ENCODE measurements at places on chromosomes 7 and 10.
A peak's percentile ranks its signal among the peaks of the same experiment; 100 is the strongest.

- no peak for DNase-seq
Observed at GRCh38 chr7:95470452-95470851, 15.3 kb upstream of the ASB4 start.

DNA sequence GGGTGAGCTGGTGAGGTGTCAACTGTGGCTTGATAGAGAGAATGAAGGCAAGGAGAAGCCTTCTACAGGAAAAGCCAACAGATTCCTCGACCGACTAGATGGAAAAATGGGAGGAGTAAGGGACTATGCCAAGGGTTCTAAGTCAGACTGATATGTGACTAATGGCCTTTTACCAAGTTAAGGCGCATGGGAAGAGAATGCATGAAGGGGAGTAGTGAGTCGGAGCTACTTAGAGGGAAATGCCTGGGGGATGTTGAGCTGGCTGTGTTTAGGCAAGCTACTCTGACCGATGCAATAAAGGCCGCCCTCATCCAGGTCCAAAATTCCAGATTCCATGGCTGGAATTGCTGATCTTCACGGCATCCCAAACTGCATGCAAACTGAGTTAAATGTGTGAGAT is 48.2 kb downstream of the APBB1IP start:
- DNase-seq = no peak

GRCh38 chr10:25080880-25081581 is 64.6 kb downstream of the THNSL1 start:
- peak; percentile 13 for DNase-seq

DNA sequence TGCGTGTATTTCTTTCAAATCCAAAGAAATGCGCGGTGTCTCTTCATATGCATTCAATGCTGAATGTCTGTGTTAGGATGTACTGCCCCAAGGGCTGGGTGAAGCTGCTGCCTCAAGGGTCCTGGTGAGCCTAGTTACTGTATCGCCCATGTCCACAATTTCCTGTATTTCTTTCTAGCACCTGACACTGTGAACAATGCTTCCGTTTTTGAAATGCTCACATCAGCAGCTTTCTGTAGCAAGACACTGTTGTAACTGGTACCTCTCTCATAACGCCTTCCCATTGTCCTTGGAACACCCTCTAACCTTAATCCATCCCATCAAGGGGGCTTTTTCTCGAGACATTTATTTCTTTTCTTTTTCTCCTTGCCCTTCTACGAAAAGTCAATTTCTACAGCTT is 25.1 kb downstream of the NRP1 start:
- no peak for DNase-seq

GRCh38 chr10:132654708-132655661 is 117.4 kb downstream of the INPP5A start:
- DNase-seq = peak; percentile 18

DNA sequence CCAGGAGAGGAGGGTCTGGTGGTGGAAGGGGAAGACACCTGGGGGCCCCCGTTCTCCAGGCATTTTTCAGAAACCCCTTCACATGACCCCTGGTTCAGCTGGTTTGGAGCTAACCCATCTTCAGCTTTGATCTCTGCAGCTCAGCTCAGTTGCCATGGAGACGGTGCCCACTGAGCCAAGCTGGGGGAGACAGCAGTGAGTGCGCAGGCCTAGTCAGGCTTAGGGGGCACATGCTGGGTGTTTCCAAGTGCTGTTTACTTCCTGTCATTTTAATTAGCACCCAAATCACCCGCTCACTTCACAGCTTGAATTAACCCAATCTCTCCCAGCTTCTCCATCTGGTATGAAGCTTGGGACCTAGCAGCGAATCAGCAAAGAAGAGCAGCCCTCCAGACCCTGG is 9.0 kb downstream of the SPOCK2 start:
- DNase-seq = peak; percentile 61

DNA sequence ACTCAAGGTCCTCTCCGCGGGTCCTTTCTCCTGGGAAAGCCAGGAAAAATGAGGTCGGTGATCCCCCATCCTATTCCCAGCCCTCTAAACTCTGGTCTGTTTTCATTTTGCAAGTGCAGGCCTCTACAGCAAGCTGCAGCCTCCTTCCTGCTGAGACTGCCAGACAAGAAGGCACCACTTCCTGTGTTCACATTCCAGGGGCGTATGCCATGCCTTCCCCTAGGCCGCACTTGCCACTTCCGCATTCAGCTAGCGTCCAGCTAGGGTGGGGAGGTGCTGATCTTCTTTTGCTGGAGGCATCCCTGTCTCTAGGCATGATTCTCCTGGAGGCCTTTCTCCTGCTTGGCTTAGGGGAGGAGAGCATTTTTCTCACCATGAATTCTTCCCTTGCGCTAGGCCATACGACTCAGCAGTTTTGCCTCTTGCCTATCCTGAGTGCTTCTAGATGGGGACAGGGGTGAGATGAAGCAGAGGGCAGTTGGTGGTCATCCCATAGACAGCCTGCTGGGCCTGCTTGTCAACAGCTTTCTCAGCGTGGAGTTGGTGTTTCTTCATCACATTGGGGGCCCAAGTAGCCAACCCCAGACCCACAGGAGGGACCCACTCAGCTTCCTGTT is 328.9 kb downstream of the RPS24 start:
- DNase-seq = no peak

DNA sequence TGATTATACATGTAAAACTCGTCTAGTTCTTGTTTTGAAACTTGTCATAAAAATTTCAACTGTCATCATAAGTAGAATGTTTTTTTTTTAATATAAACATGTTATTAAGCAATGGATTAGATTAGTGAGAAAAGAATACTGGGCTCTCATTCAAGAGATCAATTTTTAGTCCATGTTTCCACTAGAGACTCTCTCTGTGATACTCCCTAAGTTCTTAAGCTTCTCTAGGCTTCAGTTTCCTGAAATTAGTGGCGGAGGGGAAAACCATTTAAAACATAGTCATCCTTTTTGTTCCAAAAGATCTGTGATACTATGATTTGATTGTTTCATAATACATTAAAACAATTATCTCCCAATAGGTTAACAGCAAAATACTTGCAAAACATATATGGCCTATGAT is 142.2 kb downstream of the AGMO start:
- no peak for DNase-seq

GRCh38 chr7:135180122-135180521 is 9.6 kb upstream of the CYREN start:
- no peak for DNase-seq

- no peak for DNase-seq
Observed at GRCh38 chr10:5943536-5943935, 33.8 kb downstream of the IL15RA start.

DNA sequence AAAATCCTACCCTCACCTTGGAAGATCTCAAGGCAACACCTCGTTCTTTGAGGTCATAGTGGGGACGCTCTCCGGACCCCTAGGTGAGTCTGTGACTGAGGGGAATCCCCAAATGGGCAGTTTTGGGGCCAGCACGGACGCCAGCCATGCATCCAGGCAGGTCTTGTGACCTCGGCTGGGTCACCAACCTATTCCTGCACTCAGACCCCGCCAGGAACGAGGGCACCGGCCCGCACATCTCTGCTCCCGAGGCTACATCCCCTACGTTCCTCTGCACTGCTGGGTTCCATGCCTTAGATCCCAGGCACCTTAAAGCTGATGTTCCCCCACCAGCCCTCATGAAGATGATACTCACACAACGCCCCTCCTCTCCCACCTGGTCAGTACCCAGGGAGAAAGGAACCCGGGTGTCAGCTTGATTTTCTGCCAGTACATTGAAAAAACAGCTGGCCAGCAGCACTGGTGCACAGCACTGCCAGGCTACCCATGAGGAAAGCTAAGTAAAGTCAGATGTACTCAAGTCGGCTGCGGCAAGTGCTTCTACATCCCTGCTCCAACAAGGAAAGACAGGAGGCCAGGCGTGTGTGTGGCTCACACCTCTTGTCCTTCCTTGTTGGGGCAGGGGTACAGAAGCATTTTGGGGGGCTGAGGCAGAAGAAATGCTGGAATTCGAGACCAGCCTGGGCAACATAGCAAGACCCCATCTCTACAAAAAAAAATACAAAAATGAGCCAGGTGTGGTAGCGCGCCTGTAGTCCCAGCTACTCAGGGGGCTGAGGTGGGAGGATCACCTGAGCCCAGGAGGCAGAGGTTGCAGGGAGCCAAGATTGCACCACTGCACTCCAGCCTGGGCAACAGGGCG is 48.1 kb downstream of the DIP2C start:
- no peak for DNase-seq

DNA sequence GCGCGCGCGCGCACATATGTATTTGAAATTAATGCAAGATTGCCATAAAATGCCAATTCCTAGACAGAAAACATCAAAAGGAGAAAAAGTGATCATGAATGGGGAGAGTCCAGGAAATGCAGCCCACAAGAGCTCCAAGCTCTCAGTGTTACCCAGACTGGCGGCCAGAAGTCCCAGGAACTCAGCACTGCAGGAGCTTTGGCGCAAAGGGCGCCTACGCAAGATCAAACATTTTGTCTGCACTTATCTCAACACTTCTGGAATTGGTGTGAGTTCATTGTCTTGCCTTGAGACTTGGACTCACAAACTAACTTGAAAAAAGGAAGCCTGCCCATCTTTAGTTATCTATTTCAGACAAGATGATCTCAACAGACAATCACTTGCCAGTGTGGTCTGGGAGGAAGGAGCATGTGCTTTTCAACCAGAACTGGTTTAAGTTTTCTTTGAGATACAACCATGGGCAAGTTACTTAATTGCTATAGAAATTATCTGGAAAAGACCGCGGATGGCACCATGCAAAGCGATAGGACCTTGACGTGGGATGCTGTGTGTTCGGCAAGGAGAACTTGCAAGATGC is 77.2 kb downstream of the KIAA1549 start:
- DNase-seq = no peak

DNA sequence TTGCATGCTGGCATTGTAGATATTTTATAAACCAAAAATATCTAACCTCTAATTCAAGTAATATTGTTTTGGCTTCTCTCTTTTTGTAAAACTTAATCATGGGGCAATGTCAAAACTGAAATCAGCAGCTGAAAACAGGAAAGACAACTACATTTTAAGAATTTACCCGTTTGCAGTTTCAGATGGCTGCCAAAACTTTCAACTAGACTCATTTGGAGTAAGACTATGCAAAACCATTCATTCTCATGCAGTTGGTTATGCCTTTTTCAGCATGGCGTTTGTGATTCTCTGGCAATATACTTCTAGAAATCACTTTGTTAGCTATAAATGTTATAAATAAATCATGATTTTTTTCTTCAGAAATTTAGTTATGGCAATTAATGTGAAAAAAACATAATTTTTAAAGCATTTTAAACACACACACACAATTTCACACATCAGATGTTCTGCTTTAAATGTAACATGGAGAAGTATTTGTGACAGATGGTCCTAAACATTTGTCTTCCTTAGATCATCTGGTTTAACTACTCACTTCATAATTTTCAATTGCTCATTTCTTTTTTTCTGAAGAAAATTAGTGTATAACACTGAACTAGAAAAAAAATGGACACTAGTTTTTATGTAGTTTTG is 116.4 kb downstream of the ITGB8 start:
- DNase-seq = no peak

DNA sequence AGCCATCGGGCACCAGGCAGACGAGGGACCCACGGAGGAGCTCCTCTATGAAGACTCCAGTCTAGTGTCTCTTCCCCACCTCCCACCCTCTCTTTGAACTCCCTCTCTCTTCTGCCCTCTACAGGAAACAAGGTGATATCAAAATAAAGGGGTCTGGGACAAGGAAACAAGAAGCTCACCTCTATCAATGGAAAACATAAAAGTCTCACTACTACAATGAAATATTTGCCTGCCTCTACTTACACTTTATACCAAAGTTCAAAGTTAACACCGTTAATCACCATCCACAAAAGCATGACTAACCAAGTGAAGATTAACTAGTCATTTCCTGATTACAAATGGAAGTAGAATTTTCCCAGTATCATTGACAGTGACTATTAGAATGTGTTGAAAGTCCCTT is 82.2 kb downstream of the PARD3 start:
- DNase-seq = no peak

DNA sequence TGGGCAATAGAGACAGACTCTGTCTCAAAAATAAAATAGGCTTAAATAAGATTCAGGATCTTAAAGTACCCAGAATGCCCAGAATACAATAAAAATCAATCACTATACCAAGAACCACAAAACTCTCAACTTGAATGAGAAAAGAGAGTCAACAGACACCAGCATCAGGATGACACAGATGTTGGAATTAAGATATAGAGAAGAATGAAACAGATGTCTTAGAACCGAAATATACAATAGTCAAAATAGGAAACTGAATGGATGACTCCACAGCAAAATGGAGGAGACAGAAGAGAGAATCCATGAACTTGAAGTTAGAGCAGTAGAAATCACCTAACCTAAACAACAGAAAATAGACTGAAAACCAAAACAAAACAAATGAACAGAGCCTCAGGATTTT is 29.6 kb downstream of the POR start:
- no peak for DNase-seq

DNA sequence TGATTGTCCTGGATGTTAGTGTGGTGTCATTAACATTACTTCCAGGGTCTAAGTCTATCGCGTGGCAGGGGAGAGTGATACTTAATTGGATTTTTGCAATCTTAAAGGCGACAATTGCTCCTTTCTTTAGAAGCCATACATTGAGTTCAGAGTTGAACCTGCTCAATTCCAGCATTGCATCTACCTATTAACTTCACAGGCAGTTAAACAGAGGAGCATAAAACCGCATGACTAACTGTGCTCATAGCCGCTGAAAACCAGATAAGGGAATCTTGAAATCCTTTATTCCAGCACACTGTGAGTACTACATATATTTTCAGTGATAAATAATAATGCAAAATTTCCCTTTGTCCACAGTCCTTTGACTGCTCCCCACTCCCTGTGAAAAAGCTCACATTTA is 255.3 kb downstream of the STK31 start:
- no peak for DNase-seq

DNA sequence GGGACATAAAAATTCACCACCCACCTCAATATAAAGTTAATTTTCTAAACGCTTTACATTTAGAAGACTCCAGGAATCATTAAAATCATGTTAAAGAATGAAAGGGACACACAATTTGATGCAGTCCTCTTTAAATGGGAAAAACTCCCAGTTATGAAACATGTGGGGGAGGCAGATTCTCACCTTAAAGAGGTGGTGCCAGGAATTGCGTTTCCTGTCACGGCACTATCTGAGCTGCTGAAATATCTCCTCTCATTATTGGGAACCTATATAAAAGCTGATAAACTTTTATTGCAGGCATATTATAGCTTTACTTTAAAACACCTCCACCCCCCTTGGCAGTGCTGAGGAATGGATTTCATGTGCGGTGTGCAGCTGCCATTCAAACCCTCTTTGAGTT is 94.8 kb upstream of the SORCS3 start:
- no peak for DNase-seq

GRCh38 chr10:99532687-99533495 is at the start of gene NKX2-3:
Gene NKX2-3, plus strand, starts transcription at chr10:99532942. Its CDS starts 190 bp downstream, at chr10:99533132.
- no peak for DNase-seq
